ENCODE measurements at places on chromosomes 11 and 22. TPM values are rescaled to one million over a fixed set of nuclear protein-coding genes. Genes with fewer than 3 reads are reported as not detected.

- DNase-seq: no peak
Measured at GRCh38 chr11:45155058-45155551, 8.7 kb downstream of the PRDM11 start.

DNA sequence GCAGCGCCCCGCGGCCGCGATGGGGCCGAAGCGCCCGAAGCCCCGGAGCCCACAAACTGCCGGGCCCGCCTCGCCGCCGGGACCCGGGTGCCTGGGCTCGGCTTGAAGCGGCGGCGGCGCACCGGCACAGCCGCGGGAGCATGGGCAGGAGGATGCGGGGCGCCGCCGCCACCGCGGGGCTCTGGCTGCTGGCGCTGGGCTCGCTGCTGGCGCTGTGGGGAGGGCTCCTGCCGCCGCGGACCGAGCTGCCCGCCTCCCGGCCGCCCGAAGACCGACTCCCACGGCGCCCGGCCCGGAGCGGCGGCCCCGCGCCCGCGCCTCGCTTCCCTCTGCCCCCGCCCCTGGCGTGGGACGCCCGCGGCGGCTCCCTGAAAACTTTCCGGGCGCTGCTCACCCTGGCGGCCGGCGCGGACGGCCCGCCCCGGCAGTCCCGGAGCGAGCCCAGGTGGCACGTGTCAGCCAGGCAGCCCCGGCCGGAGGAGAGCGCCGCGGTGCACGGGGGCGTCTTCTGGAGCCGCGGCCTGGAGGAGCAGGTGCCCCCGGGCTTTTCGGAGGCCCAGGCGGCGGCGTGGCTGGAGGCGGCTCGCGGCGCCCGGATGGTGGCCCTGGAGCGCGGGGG lies 346 bp downstream of the FJX1 start:
- peak; percentile 64 for DNase-seq

GRCh38 chr11:64970731-64971151 lies 1.2 kb downstream of the MAJIN start:
- DNase-seq: peak; percentile 68

GRCh38 chr11:112885744-112886433 lies 75.3 kb upstream of the NCAM1 start:
- DNase-seq: no peak

GRCh38 chr11:43316451-43316850 lies 4.7 kb downstream of the API5 start:
- DNase-seq: peak; percentile 3

GRCh38 chr11:33608386-33608785 lies 92.2 kb downstream of the C11orf91 start:
- no peak for DNase-seq

DNA sequence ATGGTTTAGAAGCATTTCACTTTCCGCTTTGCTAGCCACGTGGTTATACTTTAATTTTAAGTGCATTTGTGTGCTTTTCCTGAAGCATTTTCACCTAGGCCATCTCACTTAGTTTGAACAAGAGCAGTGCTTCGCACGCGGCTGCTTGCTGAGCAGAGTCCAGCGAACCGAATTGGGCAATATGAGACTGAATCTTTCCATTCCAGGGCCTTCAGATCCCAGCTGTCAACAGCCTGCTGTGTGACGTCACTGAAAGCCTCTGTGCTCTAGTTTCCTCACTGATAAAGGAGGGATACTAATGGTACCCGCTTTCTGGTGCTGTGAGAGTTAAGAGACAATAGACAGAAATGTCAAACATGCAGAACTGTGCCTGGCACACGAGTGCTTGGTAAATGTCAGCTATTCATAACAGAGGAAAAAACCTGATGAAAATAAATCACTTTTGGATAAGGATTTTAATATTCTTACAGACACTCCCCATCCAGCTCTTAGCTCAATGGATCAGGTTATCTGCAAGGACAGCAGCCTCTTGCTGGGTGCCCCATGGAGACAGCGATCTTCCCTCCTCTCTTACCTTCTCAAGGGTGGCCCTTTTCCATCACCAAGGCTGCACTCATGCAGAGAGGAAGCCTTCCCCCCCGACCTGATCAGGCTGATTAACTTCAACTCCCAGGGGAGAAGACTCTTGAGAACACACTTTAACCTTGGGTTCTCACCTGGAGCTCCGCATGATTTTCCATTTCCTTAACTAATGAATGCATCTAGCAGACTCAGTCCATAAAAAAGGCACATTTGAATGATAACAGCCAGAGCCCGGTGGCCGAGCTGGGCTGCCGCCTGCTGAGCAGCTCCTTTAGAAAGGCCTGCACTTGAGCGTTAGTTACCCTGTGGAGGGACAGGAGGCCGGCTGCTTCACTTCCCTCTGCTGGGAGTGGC lies 3.5 kb upstream of the GLB1L3 start:
- no peak for DNase-seq

GRCh38 chr11:112073941-112074811 lies at the start of the genes NKAPD1 and PIH1D2:
Gene NKAPD1, plus strand, starts transcription at chr11:112074299. Its CDS starts 1,276 bp downstream, at chr11:112075575.
Gene PIH1D2, minus strand, starts transcription at chr11:112074017. Its CDS starts 843 bp downstream, at chr11:112073174.
- DNase-seq: peak; percentile 60

- no peak for DNase-seq
Measured at GRCh38 chr11:59957094-59957493, 6.7 kb upstream of the OOSP4A start.

GRCh38 chr11:1644601-1645356 lies 15.2 kb downstream of the KRTAP5-5 start:
- no peak for DNase-seq

DNA sequence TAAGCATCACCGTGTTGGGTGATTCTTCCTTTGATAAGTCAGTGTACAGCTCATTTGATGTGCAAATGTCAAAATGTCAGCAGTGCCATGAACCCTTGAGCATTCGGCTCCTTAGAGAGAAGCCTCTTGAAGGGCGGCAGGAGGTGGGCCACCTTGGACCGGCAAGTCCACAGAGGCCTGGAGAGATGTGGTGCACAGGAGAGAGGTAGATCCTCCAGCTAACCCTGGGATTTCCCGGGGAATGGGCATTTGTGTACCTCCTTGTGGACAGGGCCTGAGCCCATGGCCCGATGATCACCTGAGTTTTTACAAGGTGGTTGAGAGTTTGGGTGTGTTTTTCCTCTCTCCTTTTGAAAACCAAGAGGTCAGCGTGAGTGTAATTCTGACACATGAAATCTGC lies 133.2 kb upstream of the RCN1 start:
- DNase-seq: no peak

DNA sequence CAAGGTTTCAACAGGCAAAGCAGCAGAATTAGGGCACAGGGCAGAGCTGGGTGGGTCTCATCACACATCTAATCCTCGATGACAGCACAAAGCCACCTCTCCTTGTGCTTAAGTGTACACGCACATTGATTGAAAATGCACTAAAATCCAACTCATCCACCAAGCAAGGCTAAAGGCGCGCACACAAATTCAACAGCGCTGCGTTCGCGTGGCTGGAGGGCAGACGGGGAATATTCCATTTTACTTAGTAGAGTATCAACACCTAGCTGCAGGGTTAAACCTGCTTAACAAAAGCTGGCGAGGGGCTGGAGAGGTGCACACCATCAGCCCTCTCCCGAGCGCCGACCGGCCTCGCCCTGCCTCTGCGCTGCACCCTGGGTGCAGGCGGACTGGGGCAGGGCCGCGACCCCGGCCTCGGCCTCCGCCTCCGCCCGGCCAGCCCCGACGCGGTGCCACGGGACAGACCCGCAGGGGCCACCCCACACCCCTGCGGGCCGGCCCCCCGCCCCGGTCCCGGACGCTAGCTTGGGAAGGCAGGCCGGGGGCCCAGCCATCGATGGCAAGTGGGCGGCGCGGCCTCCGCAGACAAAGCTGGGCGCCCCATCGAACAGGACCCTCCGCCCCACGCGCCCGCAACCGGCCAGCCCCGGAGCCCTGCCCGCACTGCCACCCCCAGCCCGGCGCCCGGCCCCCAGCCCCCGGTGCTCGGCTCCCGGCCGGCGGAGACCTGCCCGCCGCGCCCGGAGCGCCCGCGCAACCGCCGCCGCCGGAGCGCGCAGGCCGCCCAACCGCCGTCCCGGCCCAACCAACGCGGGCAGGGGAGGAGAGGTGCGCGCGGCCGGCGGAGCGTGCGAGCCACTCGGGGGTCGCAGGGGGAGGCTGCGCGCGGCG lies 929 bp downstream of the PRDM10 start:
- peak; percentile 0 for DNase-seq

- DNase-seq: no peak
Measured at GRCh38 chr11:72625691-72626413, 48.4 kb downstream of the PDE2A start.

- no peak for DNase-seq
Measured at GRCh38 chr11:126136507-126136906, 73.8 kb upstream of the CDON start.

GRCh38 chr11:13104619-13105236 lies 95.6 kb downstream of the RASSF10 start:
- DNase-seq: no peak

- no peak for DNase-seq
Measured at GRCh38 chr11:112637076-112637475, 324.1 kb upstream of the NCAM1 start.

GRCh38 chr22:40007853-40008710 lies 13.3 kb downstream of the FAM83F start:
- no peak for DNase-seq

DNA sequence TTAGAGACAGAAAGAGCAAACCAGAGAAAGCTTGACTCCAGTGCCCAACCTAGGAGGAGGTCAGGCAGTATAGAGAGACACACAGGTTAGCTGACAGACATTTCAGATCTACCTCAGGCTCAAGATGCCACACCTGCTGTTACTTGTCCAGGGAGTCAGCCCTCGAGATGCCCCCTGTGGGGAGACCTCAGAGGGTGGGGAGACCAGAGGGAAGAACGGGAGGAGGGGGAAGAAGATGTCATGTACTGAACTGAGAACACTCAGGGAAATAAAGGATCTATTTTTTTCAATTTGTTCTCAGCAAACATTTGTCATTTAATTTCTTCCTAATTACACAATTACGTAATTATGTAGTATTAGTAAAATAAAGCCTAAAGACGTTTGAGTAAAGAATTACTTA lies 196.3 kb upstream of the CADM1 start:
- no peak for DNase-seq

GRCh38 chr11:1149545-1149944 lies 8.2 kb upstream of the MUC5AC start:
- no peak for DNase-seq

- DNase-seq: no peak
Measured at GRCh38 chr22:47199261-47199978, 437.0 kb downstream of the TBC1D22A start.

DNA sequence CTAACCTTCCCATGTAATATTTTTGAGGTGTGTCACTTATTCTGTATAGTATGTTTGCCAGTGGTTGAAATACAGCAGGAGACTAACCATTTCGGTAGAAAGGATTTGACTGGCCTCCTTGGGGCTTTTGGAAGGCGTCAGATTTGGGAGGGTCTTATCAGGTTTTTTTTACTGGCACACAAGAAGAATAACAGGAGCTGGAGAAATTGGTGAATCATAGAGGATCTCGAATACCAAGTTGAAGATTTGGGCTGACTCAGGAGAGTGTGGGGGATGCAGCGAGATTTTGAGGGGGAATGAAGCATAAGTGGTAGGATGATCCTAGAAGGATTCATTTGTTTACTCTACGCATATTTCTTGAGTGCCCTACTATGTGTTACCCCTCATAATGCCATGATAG lies 200.5 kb downstream of the DDX10 start:
- no peak for DNase-seq

- no peak for DNase-seq
Measured at GRCh38 chr22:27874764-27875163, 44.3 kb downstream of the PITPNB start.

DNA sequence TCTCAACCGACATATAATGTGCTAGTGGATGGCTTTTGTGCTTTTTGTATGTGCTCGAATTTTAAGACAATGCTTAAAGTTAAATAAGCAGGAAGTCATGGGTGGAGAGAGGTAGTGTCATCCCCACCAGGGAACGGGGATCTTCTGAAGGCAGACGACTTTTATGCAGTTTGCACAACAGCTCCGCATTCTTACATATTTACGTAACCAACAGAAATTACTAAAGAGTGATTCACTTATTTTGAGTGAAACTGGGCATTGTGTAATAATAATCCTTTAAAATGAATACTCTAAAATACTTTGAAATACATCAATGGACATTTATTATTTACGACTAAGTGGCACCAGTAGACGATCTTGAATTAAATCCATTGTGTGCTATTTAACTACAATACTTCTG lies 305.1 kb downstream of the CNTN5 start:
- no peak for DNase-seq

DNA sequence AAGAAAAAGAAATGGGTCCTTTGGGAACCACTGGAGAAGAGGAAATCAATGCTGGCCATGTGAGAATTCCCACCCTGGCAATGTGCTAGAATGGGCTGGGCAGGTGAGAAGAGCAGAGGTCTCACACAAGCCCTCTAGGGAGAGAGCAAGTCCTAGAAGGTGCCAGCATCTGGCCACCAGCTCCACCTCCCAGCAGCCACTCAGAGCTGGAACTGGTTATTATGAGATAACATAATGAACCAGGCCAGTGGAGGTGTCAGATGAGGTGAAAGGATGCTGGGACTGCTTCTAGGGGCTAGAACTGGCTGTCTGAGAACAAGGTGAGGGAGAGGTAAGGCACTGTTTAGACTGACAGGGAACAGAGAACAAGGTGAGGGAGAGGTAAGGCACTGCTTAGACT lies 29.3 kb downstream of the NEFH start:
- DNase-seq: no peak

GRCh38 chr22:49589301-49589700 lies 238.4 kb downstream of the BRD1 start:
- DNase-seq: no peak

GRCh38 chr11:9596926-9597464 lies 23.5 kb downstream of the WEE1 start:
- no peak for DNase-seq

- no peak for DNase-seq
Measured at GRCh38 chr11:79822766-79823165, 381.9 kb upstream of the TENM4 start.

GRCh38 chr22:27531782-27532530 lies 269.6 kb downstream of the MN1 start:
- DNase-seq: no peak

- no peak for DNase-seq
Measured at GRCh38 chr11:8357505-8357888, 93.8 kb upstream of the LMO1 start.

GRCh38 chr22:28600546-28601143 lies 79.0 kb downstream of the TTC28 start:
- peak; percentile 21 for DNase-seq

The NPAS4 gene
- not detected for total RNA-seq

The CARD18 gene
- total RNA-seq: not detected

The SMIM38 gene
- total RNA-seq: not detected

The TMPRSS6 gene
- total RNA-seq: not detected

The RSF1 gene
- total RNA-seq: 68.5 TPM

The CST6 gene
- total RNA-seq: 21.5 TPM

The OR10A5 gene
- not detected for total RNA-seq

The MYBPC3 gene
- not detected for total RNA-seq

The ZNF214 gene
- total RNA-seq: 3.0 TPM

The PDE3B gene
- total RNA-seq: 4.6 TPM

The OR9Q2 gene
- not detected for total RNA-seq

The GPR83 gene
- total RNA-seq: 0.07 TPM

The MPZL3 gene
- total RNA-seq: 6.9 TPM

The IFT27 gene
- total RNA-seq: 41.0 TPM
